H9 (cell line): ENCODE measurements at places on chromosomes 4 and X. TPM values are rescaled to one million over a fixed set of nuclear protein-coding genes. Genes with fewer than 3 reads are reported as not detected.

CT45A10 gene
- not detected in 2 replicates for total RNA-seq

NKX3-2 gene
- 1.9 and 2.3 TPM in 2 replicates for total RNA-seq

RHOH gene
- 7.1 and 8.2 TPM in 2 replicates for total RNA-seq

AFP gene
- total RNA-seq = 4.8 and 4.9 TPM in 2 replicates

DNA sequence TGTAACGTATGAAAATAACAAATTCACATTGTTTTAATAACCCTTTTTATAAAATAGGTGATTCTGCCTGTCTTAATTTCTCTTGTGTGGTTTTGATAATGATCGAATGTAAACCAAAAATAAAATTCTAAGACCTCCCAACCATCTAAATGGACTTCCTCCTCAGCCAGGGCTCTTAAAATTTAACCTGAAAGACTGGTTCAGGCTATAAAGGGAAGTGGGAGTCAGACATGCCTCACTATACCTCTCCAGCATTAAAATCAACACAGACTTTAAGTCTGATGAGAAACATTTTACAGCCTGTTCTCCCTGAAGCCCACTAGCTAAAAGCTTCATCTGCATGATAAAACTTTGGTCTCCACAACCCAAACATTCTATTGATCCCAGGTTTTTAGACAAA, 97.6 kb upstream of the STIM2 start:
- DNase-seq = no peak

DNA sequence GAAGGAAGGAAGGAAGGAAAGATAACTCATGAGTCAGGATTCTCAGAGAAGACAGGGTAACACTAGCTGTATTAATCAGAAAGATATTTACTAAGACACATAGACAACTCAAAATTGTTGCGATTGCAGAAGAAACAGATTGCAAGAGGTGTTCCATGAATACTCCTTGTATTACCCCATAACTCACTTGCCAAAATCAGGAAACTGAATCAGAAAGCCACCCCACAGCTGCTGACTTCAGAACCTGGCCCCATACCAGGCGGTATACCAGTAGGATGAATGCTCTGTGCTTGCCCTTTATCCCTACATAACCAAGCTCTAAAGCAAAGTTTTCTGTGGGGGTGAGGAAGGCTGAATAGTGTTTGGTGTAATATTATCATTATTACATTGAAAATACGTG, 468.5 kb downstream of the IQCM start:
- DNase-seq = no peak

- no peak for DNase-seq
Observed at GRCh38 chr4:150781191-150781590, 199.2 kb downstream of the MAB21L2 start.

DNA sequence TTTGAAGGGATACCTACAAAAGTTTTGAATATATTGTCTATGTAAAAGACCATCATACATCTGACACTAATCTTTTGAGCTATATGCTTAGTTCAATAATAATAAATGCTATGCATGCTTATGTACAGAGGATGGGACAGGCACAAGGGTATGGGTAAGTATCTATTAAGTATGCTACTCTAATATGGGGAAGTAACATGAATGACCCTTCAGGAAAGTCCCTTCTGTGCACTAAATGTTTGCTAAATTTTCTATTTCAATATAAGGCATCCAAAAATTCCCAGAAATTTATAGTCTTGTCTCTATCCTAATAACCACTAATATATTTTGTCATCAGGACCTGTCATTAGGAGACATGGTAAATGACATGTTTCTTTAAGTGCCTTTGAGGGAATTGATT, 19.0 kb downstream of the ATP8A1 start:
- no peak for DNase-seq

DNA sequence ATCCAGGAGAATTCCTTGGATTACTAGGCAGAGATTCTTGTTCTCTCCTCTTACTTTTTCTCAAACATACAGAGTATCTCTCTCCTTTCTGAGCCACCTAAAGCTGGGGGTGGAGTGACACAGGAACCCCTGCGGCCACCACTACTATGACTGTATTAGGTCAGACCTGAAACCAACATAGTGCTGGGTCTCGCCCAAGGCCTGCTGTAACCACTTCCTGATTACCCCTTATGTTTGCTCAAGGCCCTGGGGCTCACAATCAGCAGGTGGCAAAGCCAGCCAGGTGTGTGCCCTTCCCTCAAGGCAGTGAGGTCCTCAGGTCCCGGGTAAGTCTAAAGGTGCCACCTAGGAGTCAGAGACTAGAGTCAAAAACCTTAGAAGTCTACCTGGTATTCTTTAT, 166.4 kb downstream of the PARM1 start:
- no peak for DNase-seq

DNA sequence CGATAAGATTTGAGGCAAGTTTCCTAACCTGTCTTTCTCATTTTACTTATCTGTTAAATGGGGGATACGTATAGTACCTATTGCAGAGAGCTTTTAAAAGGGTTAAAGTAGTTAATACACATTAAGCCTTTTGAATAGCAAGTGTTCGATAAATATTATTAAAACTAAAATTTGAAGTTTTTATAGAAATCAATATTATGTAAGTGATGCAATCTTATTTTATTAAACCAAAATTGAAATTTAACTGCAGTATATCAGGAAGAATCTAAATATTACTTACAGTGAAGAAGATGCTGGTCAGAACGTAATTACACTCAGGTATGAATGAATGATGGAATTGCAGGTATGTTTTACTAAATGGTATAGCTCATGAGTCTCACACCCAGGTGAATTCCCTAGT, 58.0 kb downstream of the ANXA3 start:
- DNase-seq = no peak

DNA sequence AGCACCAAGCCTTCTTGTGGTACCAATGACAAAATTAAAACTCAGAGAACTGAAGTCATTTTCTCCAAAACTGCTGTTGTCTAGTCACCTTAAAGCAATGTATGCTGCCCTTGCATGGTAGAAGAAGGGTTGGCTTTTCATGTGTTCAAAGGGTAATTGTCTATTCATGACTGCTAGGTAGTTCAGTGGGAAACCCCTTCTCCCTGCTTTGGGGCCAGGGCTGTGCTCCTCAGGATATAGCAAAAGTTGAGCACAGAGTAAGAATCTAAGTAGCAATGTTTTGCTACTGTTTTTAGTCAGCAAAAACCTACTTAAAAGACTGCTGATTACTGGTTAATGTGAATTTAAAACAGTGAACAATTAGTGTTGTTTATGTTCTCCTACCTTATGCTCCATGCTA, 30.8 kb upstream of the FAM9B start:
- no peak for DNase-seq

DNA sequence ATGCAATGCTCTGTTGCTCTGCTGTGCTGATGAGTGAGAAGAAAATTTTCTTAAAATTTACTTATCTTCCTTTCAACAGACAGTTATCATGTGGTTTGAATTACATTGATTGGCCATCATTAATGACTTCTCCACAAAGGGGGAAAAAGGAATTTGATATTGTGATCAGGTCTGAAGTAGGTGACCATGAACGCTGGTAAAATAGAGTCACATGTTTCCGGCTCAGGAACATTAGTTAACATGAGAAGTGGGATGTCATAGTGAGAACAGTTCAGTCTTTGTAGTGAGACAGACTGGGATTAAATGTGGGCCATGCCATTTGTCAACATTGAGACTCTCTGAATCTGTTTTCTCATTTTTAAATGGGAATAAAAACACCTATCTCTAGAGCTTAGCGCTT, 50.6 kb downstream of the GBA3 start:
- DNase-seq = no peak

DNA sequence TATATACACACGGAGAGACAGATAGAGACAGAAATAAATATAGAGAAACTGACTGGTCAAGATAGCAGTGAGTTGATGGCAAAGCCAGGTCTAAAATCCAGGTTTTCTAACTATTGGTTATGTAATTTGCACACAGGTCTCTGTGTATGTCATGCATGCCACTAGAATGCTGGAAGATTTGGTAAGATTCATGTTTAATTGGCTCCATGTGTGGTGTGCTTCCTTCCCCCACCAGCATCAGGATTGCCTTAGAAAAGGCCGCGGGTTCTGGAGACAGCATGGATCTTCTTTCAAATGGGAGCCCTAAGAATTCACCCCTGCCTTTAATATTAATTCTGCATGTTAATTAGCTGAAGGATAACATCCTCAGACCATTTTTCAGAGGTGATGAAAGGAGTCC, 31.3 kb downstream of the HAND2 start:
- DNase-seq = no peak

GRCh38 chrX:38899650-38900049, 98.4 kb downstream of the MID1IP1 start:
- no peak for DNase-seq

DNA sequence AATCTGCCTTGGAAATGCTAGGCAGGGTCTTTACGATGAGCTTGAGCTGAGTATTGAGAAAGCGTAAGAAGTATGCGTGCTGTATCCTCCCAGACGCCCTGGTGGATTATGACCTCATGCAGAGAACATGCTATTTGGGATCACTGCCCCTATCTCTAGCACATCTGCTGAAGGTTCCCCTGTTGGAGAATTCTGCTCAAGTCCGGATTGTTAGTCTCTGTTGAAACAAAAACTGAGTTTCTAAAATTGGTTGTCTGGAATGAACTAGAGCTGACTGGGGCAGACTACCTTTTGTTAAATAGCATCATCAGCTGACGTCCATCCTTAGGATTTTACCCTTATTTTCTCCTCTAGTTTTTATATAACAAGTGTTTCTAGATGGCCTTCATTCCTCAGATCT, 7.5 kb downstream of the FHDC1 start:
- DNase-seq = no peak
